ENCODE measurements at places on chromosomes 16 and 17.

DNA sequence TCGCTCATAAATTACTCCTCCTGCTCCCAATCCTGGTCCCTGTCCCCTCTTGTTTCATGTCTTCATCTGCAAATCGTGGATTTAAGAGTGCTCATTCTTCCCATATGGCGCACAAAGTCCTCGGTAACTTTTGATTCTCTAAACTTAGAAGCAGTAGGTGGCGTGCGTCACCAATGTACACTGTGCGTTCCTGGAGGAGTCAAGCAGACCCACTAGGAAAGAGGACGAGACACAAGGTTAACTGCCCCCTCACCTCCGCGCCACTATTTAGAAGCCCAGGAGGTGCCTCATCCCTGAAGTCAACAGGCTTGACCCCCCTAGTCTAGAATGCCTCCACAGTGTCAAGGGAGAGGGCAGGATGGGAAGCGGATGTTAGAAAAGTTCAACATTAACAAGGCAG, 2.9 kb downstream of the SLC13A5 start:
- no peak for DNase-seq

GRCh38 chr16:31016018-31016417, 5.6 kb upstream of the STX1B start:
- no peak for DNase-seq

DNA sequence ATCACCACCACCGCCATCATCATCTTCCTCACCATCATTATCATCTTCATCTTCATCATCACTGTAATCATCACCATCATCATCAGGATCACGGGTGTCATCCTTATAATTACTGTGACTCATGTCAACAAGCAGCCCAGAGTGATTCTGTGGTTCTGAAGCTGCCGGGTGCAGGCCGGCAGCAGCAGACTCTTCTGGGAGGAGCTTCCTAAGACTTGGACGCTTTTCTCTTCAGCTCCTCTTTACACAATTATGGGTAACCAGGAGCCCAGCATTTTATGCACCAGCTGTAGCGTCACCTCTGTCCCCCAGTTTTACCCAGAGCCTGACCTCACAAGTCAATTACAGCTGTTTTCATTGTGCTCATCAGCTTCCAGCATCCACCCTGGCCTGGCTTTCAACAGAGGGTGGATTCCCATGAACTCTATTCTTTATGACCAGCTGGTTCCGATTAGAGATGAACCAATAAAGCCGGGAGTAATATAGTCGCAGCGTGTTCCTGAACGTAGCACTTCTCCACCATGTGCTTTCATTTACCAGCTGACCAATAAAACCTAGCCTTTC, 275.8 kb downstream of the FOXL1 start:
- no peak for DNase-seq

DNA sequence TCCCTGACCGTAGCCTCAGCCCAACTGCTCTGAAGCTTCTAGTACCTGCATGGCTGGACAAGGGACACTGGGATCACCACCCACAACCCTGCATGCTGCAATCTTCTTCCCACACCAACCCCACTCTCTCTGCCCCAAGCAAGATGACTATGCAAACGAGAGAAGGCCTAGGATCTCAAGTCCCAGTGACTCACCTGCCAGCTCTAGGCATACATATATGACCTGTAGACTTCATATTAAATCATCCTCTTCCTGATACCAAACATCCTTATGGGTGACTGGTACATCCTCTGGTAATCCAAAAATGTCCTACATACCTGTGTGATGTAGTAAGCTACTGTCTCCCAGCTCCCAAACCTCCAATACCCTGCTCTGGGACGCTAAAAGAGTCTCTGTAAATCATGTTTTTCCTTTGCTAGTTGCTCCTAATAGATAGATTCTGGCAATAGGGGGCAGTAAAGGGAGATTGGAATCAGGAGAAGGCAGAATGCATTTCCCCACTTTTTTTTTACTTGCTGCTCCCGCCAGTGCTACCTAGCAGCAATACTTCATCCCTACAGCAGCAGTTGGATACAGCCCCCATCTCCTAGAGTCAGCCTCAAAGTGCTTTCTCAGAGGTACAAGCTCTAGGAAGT, 43.4 kb upstream of the SOX9 start:
- no peak for DNase-seq

GRCh38 chr17:1304522-1304921, 25.1 kb downstream of the TRARG1 start:
- no peak for DNase-seq
